Midbrain (tissue), 1 donor: ENCODE measurements at places on chromosomes 11 and 22.

DNA sequence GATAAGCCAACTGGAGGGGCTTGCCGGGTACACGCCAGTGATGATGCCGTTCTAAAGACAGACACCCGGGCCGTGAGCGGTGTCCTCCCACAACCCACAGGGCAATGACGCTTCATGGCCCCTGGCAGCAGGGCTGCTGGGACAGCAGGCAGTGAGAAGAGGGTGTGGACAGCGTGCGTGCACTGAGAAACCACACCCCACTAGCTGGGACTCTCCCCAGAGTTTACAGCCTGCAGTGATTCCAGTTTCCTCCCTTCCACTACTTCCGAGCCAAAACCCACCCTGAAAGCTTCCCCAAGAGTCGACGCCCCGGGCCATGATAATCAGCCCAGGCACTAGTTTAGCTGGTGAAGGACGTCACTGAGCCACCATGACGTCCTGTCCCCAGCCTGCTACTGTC is 29.2 kb downstream of the CPT1A start:
- DNase-seq, result no peak

DNA sequence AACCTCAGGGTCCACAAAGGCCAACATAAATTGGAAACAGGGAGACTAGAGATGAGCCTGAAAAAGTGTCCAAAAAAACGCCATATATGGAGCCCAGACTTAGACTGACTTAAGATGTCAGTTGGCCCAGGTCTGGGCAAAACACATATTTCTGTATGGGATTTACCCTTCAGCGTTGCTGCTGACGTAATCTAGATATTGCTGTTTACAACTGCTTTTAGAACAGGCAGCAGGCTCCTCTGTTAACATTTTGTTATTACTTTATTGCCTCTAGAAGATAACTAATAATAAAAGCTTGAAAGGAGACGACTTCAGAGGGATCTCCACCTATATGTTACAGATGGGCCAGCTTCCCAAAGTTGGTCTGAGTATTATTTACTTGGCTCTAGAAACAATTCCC is 8.7 kb downstream of the ME3 start:
- no peak for DNase-seq

DNA sequence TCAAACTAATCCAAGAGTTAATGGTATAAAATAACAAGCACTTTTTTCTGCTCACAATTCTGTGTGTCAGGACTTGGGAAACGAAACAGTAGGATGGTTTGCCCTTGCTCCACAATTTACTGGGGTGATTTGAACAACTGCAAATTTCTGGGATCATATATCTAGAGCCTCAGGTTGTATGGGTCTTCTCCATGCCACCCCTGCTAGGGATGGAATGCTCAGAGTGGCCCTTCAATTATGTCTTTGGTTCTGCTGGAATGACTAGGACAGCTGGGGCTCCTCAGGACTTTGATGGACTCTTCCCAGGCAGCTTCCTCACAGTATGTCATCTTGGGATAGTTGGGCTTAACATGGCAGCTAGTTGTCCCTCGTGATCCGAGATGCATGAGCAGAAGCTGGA is 223.0 kb upstream of the ANO5 start:
- no peak for DNase-seq

DNA sequence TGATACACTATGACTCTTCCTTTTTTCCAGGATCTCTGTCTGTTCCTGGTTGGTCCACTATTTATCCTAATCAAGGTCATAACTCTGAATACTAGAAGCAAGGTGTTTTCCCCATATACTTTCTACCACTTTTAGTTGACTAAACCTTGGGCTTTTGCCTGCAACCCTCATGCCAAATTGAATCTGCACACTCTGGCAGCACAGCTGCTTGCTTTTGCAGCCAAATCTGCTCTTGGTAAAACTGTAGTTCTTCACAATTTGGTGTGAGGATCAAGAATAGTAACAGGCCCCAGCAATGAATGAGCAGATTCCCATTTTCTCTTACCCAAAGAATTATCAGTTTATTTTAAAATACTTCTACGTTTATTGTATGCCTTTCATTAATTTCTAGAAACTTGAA is 586.5 kb upstream of the CNTN5 start:
- no peak for DNase-seq

DNA sequence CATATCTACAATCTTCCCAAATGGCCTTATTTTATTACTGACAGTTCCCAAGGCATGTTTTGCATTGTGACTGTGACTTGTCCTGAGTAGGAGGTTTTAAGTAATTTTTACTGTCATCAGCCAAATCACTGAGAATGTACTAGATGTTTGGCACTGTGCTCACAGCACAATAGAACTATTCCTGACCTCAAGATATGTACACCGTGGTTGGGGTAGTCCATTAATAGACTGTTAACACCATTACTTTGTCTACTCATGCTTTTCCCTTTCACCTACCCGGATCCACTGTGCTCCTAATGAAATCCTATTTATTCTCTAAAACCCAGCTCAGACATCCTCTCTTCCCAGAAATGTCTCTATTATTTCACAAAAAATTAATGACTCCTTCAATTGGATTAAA is 168.7 kb upstream of the TENM4 start:
- no peak for DNase-seq
